ENCODE measurements at places on chromosomes 12 and 14.

GRCh38 chr14:90697577-90698206, 118.5 kb downstream of the TTC7B start:
- peak; percentile 35 for DNase-seq

DNA sequence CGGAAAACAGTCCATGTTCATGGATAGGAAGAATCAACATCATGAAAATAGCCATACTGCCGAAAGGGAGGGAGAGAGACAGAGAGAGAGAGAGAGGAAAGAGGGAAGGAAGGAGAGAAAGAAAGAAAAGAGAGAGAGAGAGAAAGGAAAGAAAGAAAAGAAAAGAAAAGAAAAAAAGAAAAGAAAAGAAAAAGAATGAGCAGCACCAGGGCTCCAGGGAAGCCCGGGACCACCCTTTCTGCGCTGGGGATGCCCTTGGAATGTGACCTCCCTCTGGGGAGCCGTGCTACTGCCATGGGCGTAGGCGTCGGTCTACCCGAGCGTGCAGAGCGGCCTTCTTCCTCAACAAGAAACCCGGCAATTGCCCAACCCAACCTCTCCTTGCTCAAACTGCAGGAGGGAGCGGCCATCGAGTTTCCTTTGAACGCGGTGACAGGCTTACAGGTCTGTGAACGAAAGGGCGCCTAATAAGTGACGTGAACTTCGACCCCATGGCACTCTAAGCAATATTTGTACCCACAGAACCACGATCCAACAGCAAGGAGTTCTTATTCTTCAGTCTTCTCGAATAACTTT, 16.9 kb downstream of the OR6S1 start:
- DNase-seq = no peak

- no peak for DNase-seq
Measured at GRCh38 chr14:69346710-69347109, 51.4 kb downstream of the ERH start.

- no peak for DNase-seq
Measured at GRCh38 chr14:55603401-55603953, 23.5 kb downstream of the KTN1 start.

DNA sequence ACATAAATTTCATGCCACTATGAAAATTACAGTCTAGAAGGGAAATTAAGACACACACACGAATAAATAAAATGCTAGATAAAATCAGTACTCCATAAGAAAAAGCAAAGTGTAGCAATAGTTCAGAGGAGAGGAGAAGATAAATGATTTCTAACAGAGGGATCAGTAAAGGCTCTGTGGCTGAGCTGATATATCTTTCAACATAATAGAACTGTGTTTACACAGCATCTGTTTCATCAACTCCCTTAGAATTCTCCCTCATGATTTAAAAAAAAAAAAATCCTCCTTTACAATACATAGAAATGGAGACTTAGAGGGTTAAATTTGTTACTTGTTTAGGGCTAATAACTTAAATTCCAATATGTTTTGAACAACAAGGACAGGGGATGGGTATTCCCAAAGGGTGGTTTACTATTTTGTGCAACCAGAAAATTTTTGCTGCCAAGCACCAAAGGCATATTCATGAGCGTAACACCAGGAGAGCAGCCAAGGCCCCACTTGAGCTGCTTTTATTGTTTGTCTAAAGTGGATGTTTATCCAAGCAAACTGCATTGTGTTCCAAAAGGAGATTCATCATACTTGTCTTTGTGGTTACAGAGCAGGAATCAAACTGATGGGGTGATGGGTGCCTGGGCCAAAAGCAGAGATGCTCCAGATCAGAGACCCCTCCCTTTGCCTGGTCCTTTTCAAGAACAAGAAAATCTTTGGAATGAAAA, 162.7 kb downstream of the BMP4 start:
- no peak for DNase-seq

DNA sequence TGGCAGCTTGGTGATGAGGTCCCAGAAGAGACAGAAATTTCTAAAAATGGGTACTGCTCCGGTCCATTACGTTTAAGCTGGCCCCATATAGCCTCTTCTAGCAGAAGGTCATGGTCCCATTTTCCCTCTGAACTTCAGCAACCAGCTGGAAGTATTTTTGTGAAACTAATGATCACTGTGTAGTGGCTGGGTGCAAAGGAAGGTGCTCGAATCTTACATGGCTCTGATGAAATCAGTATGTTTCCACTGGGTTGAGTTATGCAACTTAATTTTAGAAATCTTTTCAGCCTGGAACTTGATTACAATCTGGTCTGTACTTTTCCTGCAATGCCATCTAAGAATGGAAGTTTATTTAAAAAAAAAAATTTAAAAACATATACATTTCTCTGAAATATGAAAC, 228.5 kb downstream of the FOXN3 start:
- no peak for DNase-seq

- no peak for DNase-seq
Measured at GRCh38 chr14:96130854-96131253, 73.8 kb upstream of the BDKRB2 start.

GRCh38 chr14:97994020-97994531, 1196.9 kb downstream of the VRK1 start:
- DNase-seq = no peak

GRCh38 chr12:26461776-26462175, 266.4 kb downstream of the SSPN start:
- no peak for DNase-seq

GRCh38 chr12:116142936-116143898, 134.3 kb downstream of the MED13L start:
- no peak for DNase-seq

Measured in effector memory CD4-positive, alpha-beta T cell (primary cell).